Fibroblast of upper back skin (primary cell): ENCODE measurements at places on chromosomes 1 and 21.
A peak's percentile ranks its signal among the peaks of the same experiment; 100 is the strongest.

DNA sequence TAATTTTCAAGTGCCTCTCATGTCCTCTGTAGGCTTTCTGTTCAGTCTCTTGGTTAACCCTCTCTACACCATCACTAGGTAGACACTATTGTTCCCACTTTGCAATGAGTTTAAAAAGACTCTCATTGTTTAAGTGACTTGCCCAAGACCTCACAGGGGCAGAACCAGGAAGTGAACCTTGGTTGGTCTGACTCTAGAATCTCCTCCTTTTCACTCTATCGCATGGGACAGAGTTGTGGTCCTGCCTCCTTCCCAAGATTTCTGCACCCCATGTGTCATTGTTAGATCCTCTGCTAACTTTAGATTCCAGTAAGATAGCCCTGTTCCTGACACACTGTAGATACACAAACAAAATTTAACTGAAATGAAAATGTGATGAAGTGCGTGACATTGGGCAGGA is 481.7 kb upstream of the USP24 start:
- DNase-seq = no peak

DNA sequence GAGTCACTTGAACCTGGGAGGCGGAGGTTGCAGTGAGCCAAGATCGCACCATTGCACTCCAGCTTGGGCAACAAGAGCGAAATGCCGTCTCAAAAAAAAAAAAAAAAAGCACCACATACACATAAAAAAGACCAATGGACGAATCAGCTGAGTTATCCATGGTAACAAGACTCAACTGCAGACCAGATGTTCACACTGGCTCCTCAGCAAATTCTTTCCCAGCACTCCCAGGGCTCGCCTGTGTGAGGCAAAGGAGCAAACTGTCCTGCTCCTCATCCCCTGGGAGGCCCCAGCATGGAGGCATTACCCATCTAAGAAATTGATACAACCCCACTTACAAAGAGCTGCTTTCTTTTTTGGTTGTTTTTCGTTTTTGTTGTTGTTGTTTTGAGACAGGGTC is 3.1 kb downstream of the TMEM234 start:
- DNase-seq = peak; percentile 32

DNA sequence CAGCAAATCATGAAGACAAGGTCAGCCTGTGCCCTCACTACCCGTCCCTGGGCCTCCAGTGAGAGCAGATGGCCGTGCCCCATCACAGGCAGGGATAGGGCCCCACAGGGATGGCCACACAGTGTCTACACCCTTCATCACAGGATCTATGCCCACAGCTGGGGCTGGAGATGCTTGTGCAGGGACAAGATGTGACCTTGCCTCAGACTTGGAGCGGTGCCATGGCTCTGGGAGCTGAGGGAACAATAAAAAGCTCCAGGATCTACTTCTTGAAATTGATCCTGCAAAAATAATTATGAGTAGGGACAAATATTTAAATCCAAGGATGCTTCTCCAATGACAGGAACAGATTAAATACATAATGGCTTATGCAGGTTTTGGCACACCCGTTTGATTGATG is 25.4 kb upstream of the TCEA3 start:
- no peak for DNase-seq

GRCh38 chr1:21334214-21335087 is 44.2 kb upstream of the ECE1 start:
- peak; percentile 76 for DNase-seq

DNA sequence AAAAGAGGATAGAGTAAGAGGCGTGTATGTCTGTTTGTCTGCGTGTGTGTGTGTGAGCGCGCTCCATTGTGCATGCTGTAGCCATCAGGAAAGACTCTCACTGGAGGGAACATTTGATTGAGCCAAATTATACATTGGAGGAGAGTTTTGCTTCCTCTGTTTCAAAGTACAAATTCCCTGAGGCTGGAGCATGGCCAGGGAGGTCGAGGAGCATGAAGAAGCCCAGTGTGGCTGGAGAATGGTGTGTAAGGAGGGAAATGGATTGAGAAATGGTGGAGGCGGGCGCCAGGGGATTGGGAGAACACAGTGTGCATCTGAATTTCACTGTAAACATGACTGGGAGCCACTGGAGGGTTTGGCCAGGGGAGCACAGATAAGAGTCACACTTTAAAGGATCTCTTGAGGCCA is 22.1 kb upstream of the EFNA1 start:
- no peak for DNase-seq

DNA sequence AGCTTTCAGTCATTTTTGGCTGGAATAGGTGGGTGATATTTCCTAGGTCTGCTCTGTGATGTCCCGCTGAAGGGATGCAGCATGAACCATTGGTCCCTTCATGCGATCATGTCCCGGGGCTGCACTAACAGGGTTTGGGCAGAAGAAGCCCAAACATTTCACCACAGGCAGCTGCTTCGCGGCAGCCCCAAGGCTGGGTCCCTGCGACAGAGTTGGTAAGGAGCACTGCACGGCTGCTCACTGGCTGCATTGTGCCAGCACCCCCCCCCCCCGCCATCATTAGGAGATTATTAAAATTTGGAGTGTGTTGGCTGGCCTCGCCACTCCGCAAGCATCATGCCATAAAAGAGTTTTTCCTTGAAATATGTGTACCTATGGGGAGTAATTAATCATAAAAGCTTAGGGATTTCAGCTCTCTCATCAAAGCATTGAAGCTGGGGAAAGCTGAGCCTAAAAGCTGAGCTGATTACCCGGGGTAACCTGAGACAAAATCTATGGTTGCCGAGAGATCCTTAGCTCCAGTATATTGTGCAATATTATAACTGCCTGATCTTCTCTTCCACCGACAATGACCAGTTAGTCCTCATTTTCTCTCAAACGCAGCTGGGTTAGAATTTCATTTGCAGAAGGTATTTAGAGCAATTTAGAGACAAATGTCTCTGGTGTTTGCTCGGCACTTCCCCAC is 62.5 kb downstream of the PEX14 start:
- no peak for DNase-seq
